Activated CD8-positive, alpha-beta memory T cell treated with anti-CD3 and anti-CD28 coated beads, Interleukin-2, amount 10 ng/mL, durations not matched to agents 7 days and 5 days (primary cell): ENCODE measurements at places on chromosomes 12 and 14. TPM values are rescaled to one million over a fixed set of nuclear protein-coding genes. Genes with fewer than 3 reads are reported as not detected.

KLRB1 gene
- total RNA-seq, result 30.2 TPM

GLIPR1L2 gene
- total RNA-seq, result not detected

RFLNA gene
- total RNA-seq, result not detected

FBXO34 gene
- total RNA-seq, result 22.1 TPM

DNA sequence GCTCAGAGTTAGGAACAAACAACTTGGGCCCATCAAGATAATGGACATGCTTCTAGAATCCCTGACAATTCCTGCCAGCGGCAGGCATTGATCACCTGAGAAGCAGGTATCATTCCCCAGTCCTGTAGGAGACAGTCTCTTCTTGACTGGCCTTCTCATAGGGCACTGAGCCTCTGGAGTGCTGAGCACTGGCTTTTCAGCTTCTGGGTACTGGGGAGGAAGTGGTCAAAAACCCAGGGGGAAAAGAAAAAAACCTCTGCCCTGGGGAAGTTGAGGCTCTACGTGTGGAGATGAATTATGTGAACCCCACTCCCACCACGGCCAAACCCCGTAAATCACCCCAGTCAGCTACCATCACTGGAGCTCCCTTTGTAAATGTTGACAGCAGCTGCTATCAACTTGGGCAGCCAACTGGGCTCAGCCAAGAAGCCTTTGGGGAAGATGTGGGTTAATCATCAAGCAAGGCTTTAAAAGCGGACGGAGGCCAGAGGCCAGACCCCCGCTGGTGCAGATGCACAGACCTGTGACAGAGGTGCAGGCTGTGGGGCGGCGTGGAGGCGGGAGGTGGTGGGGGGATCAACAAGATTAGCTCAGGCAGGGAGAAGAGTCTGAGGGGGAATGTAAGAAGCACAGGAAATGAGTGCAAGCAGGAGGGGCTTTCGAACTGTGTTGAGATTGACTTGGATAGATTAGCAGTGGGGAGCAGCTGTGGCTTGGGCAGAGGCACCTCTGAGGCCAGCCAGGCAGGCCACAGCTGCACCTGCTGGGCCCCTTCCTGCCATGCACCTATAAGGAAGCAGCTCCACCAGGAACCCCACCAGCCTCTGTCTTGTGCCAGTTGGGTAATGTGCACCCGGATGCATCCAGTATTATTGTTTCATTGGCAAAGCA lies 105.4 kb upstream of the HIF1A start:
- H3K27ac ChIP-seq, result no peak overlapping the region
- H3K36me3 ChIP-seq, result peaks cover 19% of the 10 kb centered on the region
- no peak overlapping the region for H3K4me3 ChIP-seq
- peaks cover 57% of the 10 kb centered on the region for H3K4me1 ChIP-seq
- DNase-seq, result no peak
- H3K27me3 ChIP-seq, result no peaks in the 10 kb centered on the region

DNA sequence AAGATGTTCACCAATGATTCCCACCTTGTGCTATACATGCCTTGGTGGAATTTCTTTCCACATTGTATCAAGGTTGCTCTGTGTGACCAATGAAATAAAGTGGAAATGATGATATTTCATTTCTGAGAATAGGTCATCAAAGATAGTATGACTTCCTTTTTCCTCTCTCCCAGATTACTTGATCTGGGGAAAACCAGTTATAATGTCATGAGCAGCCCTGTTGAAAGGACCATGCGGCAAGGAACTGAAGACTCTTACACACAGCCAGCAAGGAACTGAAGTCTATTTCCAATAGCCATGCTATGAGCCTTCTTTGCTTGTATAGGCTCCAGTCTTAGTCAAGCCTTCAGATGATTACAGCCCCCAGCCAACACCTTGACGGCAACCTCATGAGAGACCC lies 11.7 kb downstream of the KLRD1 start:
- peaks cover 71% of the 10 kb centered on the region for H3K4me1 ChIP-seq
- no peaks in the 10 kb centered on the region for H3K27me3 ChIP-seq
- H3K36me3 ChIP-seq, result peaks cover 76% of the 10 kb centered on the region
- peak overlapping the region; percentile 50 for H3K27ac ChIP-seq
- no peak for DNase-seq

DNA sequence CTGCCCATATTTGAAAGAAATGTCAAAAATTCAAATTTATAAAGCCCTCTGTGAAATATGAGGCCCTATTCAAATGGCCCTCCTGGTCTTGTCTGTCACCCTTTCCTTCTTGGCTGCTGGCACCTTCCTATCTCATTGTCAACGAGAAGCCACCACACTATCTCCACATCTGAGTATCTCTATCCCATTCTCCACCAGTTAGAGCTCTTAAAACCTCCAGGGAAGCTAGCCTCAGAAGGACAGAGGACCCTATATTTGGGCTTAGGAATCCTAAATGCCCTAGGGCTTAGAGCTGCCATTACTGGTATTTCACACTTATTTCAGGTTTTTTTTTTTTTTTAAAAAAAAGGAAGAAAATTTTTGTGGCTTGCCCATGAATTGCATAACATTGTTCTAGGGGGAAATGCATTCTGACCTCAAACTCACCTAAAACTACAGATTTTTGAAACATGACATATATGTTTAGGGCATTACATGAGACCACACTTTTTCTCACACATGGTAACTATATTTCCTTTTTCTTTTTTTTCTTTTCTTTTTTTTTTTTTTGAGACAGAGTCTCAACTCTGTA lies 25.0 kb downstream of the SLC25A21 start:
- H3K27me3 ChIP-seq, result no peaks in the 10 kb centered on the region
- DNase-seq, result no peak
- H3K27ac ChIP-seq, result no peak overlapping the region
- no peaks in the 10 kb centered on the region for H3K36me3 ChIP-seq
- H3K4me3 ChIP-seq, result no peak overlapping the region
- H3K4me1 ChIP-seq, result no peaks in the 10 kb centered on the region

GRCh38 chr12:8065991-8066594 lies at the start of gene C3AR1:
C3AR1 (minus strand) TSS chr12:8066359; CDS start chr12:8060185, 6,174 bp downstream.
- H3K27me3 ChIP-seq, result no peaks in the 10 kb centered on the region
- peak within 1 kb of the TSS; percentile 84 for H3K27ac ChIP-seq
- DNase-seq, result peak; percentile 63
- H3K4me3 ChIP-seq, result peak within 1 kb of the TSS; percentile 70
- peaks cover 47% of the 10 kb centered on the region for H3K4me1 ChIP-seq

GRCh38 chr12:103745962-103746361 lies 95.1 kb downstream of the NT5DC3 start:
- DNase-seq, result no peak
- no peaks in the 10 kb centered on the region for H3K4me1 ChIP-seq
- H3K27ac ChIP-seq, result no peak overlapping the region

DNA sequence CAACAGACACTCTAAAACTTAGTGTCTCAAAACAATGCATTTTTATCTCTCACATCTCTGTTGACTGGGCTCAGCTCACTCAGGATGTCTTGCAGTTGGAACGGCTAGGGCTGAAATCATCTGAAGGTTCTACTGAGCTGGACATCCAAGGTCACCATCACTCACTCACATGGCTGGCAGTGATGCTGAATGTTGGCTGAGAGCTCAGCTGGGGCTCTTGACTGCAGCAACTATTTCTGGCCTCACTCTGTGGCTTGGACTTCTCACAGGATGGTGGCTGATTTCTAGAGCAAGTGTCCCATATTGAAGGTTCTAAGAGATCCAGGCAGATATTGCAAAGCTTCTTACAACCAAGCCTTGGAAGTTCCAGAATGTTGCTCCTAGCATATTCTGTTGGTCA lies 166.5 kb downstream of the ZFP36L1 start:
- peaks cover 15% of the 10 kb centered on the region for H3K27me3 ChIP-seq
- H3K4me3 ChIP-seq, result no peak overlapping the region
- peaks cover 2% of the 10 kb centered on the region for H3K36me3 ChIP-seq
- peaks cover 1% of the 10 kb centered on the region for H3K4me1 ChIP-seq

GRCh38 chr12:3354586-3354985 lies 136.4 kb upstream of the PRMT8 start:
- H3K4me1 ChIP-seq, result no peaks in the 10 kb centered on the region
- no peak for DNase-seq
- H3K27ac ChIP-seq, result no peak overlapping the region

DNA sequence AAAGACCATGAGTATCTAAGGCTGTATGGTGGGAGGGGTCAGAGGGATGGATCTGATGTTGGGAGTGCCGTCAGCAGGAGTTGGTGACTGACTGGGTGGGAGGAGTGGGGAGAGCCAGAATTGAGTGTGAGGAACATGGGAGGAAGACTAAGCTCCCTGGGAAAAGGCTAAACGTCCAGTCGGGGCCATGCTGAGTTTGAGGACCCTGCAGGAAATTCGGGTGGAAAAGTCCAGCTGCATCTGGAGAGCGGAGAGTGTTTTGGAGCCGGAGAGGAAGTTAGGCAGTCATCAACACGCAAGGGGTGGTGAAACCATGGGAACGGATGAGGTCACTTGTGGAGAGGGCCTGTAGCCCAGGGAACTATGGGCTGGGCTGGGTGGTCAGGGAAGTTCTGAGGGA lies 60.9 kb downstream of the ELK3 start:
- DNase-seq, result no peak
- H3K4me1 ChIP-seq, result peaks cover 17% of the 10 kb centered on the region
- no peak overlapping the region for H3K4me3 ChIP-seq
- H3K27me3 ChIP-seq, result no peaks in the 10 kb centered on the region
- peaks cover 25% of the 10 kb centered on the region for H3K36me3 ChIP-seq

DNA sequence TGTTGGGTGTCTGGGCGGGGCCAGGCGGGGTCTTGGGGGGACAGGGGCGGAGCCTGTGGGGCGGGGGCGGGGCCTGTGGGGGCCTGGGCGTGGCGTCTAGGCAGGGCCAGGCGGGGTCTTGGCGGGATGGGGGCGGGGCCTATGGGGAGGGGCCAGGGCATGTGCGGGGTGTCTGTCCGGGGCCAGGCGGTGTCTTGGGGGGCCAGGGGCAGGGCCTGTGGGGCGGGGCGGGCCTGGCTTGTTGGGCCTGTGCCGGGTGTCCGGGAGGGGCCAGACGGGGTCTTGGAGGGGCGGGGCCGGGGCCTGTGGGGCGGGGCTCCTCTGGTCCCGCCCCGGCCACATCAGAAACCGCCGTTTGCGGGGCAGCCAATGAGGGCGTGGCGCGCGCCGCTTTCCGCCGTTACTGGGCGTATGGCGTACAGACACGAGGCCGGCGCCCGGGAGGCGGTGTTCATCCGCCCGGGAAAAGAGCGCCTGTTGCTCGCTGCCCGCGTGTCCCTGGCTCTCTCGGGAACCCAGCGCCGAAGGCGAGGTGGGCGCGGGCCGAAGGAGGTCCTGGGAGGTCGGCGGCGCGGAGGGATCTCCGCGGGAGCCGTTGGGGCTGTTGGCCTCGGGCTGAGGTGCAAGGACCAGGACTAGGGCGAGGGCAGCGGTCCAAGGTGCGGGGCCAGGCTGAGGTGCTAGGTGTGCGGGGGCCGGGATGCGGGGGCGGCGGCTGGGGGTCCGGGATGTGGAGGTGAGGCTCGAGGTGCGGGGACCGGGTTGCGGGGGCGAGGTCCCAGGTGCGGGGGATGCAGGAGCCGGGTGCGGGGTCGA lies at the start of gene PIWIL1:
Gene PIWIL1 (plus strand): TSS at position 400 of the 816 bp plus-strand sequence. CDS start 4,705 bp downstream, outside the sequence.
- no peak for DNase-seq
- H3K4me3 ChIP-seq, result no peak within 1 kb of the TSS
- no peaks in the 10 kb centered on the region for H3K4me1 ChIP-seq
- H3K27me3 ChIP-seq, result peaks cover 16% of the 10 kb centered on the region
- no peak within 1 kb of the TSS for H3K27ac ChIP-seq

GRCh38 chr14:100302616-100303015 lies 3.6 kb downstream of the SLC25A29 start:
- H3K36me3 ChIP-seq, result no peaks in the 10 kb centered on the region
- no peak for DNase-seq
- H3K4me3 ChIP-seq, result no peak overlapping the region
- no peak overlapping the region for H3K27ac ChIP-seq
- H3K4me1 ChIP-seq, result peaks cover 12% of the 10 kb centered on the region

DNA sequence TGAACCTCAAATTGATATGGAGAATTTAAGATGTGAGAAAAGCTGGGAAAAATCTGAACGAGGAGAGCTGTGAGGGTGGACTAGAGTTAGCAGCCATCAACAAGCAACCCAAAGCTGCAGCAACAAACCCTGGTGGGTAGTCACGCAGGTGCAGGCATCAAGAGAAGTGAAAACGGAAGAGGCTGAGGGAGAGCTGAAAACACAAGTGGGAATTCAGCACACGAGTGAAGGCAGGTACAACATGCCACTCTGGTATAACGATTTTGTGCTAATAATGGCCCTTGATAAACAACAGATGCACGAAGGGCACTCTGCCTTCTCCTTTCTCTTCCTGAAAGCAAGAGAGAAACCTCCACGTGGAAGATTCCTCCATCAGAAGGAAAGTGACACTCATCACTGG lies 11.5 kb downstream of the TCL1B start:
- H3K4me3 ChIP-seq, result no peak overlapping the region
- no peak for DNase-seq
- H3K27ac ChIP-seq, result no peak overlapping the region
- peaks cover 39% of the 10 kb centered on the region for H3K27me3 ChIP-seq
- no peaks in the 10 kb centered on the region for H3K36me3 ChIP-seq

DNA sequence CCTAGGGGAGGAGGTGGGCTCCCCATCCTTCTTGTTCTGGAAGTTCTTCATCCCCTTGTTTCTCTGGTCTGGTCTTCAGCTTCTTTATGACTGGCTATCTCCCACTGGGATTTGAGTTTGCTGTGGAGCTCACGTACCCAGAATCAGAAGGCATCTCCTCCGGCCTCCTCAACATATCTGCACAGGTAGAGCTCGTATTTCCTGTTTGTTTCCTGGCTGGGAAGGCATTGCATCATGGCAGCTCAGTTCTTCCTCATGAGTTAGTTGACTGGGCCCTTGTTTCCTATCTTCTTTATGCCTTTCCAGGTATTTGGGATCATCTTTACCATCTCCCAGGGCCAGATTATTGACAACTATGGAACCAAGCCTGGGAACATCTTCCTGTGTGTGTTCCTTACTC lies 19.8 kb downstream of the ERG28 start:
- no peaks in the 10 kb centered on the region for H3K4me1 ChIP-seq
- no peaks in the 10 kb centered on the region for H3K36me3 ChIP-seq
- H3K4me3 ChIP-seq, result no peak overlapping the region
- no peak overlapping the region for H3K27ac ChIP-seq
- no peaks in the 10 kb centered on the region for H3K27me3 ChIP-seq
- DNase-seq, result no peak
